ENCODE measurements at places on chromosomes 12 and 14. TPM values are rescaled to one million over a fixed set of nuclear protein-coding genes. Genes with fewer than 3 reads are reported as not detected.

The SSPN gene
- total RNA-seq = not detected

The TOMM20L gene
- total RNA-seq = not detected

The MYRFL gene
- 2.6 TPM for total RNA-seq

The RAN gene
- total RNA-seq = 897 TPM

The CABP1 gene
- total RNA-seq = not detected

The NT5DC3 gene
- total RNA-seq = 1.7 TPM

The LALBA gene
- not detected for total RNA-seq

The HOXC11 gene
- not detected for total RNA-seq

The SLC7A7 gene
- 1.9 TPM for total RNA-seq

The DPF3 gene
- total RNA-seq = 3.1 TPM

The PTPRQ gene
- not detected for total RNA-seq

The SLC25A47 gene
- total RNA-seq = not detected

The RTN1 gene
- total RNA-seq = 0.32 TPM

The KRT75 gene
- not detected for total RNA-seq

The GRIP1 gene
- 0.07 TPM for total RNA-seq

The DTX1 gene
- 481 TPM for total RNA-seq

The ZNF891 gene
- 4.0 TPM for total RNA-seq

The DACT1 gene
- total RNA-seq = 0.11 TPM

The RNASE3 gene
- total RNA-seq = not detected

The BEGAIN gene
- total RNA-seq = not detected

The AMHR2 gene
- not detected for total RNA-seq

The KRT6B gene
- total RNA-seq = not detected

The CCDC175 gene
- not detected for total RNA-seq

The PLBD1 gene
- not detected for total RNA-seq

The HPD gene
- total RNA-seq = not detected

The GLS2 gene
- not detected for total RNA-seq

The SOAT2 gene
- not detected for total RNA-seq

The CAPS2 gene
- total RNA-seq = 50.2 TPM

The SPTB gene
- not detected for total RNA-seq

The ANO4 gene
- total RNA-seq = not detected

The RGS6 gene
- total RNA-seq = 9.4 TPM

The NOC4L gene
- 20.5 TPM for total RNA-seq

The SLC6A15 gene
- not detected for total RNA-seq

The ACSS3 gene
- total RNA-seq = not detected

The HSPB8 gene
- not detected for total RNA-seq

The SLC35F4 gene
- total RNA-seq = not detected

The KRT4 gene
- not detected for total RNA-seq

The VIPAS39 gene
- 39.0 TPM for total RNA-seq

The ART4 gene
- total RNA-seq = not detected

All from Karpas-422 (cell line).